ENCODE measurements at places on chromosomes 16 and 17. TPM values are rescaled to one million over a fixed set of nuclear protein-coding genes. Genes with fewer than 3 reads are reported as not detected.

- no peak for DNase-seq
Measured at GRCh38 chr17:82350182-82351030, 8.6 kb upstream of the TEX19 start.

DNA sequence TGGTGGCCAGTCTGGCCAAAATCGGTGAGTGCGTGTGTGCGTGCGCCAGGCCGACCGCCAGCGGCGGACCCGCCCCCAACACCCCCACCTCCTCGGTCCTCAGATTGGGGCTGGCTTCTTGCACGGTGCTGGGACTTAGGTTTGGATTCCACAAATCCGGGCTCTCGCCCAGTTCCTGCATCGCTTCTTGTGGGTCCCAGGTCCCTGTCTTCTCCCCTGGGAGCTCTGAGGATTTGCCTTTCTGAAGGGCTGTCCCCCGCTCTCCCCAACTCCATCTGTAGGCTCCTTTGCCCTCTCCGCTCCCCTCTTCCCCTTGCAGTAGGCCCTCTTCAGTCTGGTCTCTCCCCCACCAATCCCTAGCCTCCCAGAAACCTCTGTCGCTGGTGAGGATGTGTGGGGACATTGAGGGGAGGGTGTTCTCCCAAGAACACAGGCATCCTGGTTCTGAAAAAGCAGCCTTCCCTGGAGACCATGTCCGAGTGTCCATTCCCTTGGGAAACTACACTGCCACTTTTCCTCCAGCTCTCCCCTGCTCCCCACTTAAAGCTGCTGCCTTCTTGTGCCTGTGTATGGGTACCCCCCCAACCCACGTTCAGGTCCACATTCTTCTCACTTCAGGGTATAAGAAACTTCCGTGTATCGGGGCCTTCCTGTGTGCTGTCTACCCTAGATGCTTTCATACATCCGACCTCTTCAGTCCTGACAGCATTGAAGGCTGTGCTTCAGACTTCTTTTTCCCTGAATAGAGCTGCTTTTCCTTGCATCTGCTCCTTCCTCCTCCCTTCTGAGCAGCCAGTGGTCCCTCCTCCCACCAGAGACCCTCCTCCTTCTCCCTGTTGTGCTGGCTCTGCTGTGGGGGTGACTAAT is 632 bp downstream of the SLC9A5 start:
- no peak for DNase-seq

KRTAP3-1 gene
- total RNA-seq = not detected

- DNase-seq = peak; percentile 85
Measured at GRCh38 chr16:85017151-85017550, 5.8 kb upstream of the ZDHHC7 start.

DNA sequence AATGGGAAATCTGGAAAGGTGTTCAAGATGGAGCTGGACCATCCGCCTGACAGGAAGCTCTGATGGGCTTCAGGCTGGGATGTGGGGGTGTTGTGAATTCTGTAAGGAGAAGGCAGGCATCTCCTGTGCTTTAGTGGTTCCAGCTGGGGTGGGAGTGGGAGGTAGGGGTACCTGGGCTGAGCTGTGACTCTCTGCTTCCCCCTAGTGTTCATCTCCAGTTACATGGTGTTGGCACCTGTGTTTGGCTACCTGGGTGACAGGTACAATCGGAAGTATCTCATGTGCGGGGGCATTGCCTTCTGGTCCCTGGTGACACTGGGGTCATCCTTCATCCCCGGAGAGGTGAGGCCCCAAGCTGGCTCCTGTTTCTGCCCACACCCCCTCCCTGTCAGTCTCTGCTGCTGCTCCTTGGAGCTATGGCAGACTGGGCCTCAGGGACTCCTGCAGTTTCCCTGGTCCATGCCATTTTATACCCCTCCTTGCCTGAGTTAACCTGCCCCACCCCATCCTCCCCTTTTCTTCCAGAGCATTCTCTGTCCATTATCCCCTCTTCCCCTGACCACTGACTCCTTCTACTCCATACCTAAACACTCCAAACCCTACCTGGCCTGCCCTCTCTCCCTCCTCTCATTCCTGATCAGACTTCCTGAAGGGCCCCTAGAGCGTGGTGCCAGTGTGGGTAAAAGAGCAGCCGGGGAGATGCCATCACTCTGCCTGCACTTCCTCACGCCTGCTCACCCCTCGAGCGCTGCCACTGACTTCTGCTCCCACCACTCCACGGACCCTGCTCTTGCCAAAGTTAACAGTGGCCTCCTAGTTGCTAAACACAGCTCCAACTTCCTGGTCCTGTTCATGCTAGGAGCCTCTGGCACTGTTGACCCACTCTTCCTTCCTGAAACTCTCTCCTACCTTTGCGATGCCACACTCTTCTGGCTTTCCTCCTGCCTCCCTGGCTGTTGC is 3.4 kb downstream of the SPNS1 start:
- peak; percentile 23 for DNase-seq

DNA sequence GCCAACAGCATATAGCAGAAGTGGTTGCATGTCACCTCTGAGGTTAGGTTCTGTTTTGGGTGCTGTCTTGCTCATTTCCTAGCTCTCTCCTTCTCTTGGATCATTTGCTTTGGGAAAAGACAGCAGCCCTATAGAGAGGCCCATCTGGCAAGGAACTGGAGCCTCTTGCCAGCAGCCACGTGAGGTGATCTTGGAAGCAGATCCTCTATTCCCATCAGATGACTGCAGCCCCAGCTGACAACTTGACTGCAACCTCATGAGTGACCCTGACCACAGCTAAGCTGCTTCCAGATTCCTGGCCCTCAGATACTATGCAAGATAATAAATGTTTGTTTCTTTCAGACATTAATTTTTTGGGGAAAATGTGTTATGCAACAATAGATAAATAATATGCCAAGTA is 213.3 kb upstream of the HS3ST4 start:
- DNase-seq = no peak

DNA sequence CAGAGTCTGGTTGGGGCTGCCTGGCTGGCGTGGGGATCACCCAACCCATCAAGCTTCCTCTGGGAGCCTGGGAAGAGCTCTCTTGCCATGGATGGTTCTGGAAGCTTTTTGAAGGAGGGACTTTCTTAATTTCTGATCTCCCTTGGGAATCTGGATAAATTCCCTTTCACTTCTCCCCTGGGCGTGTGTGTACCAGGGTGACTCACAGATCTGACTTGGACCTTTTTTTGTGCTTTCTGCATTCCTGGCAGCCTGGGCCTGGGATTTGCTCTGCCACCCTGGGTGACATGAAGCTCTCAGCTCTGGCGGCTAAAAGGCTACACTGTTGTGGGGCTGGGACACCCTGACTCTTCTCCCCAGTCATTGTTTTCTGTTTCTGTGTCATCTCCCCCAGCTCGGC is 70.1 kb downstream of the ABCC1 start:
- DNase-seq = peak; percentile 62

PRCD gene
- not detected for total RNA-seq

GSG1L gene
- not detected for total RNA-seq

GRCh38 chr17:3335876-3336275 is 37.7 kb upstream of the OR3A1 start:
- DNase-seq = peak; percentile 29

DNA sequence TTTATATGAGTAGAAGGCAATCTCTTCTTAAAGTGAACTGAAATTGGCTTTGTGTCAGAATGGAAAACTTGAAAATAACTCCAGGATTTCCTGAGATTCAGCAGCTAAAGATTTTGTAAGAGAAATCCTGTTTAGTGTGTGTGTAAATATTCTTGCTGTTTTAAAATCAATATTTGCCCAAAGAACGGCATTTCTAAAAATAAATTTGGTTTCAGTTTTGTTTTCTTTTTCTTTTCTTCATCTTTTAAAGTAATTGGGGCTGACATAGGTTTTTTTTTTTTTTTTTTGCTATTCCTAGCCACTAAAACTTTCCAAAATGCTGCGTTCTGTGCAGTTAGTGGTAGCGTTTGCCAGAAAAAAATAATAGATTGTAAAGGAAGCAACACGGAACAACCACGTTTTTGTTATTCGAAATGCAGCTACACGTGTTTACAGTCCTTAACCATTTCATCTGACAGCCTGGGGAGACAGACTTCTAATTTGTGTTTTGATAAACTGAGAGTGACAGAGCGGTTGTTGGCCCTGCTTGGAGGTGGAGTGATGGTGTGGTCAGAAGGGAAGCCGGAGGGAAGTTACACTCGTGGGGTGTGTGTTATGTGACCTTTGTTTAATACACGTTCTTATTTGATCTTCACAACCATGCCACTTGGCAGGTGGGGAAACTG is 21.6 kb upstream of the SMPD3 start:
- no peak for DNase-seq

PLA2G15 gene
- total RNA-seq = 8.2 TPM

GRCh38 chr16:56332464-56333079 is 92.8 kb downstream of the AMFR start:
- DNase-seq = no peak

DNA sequence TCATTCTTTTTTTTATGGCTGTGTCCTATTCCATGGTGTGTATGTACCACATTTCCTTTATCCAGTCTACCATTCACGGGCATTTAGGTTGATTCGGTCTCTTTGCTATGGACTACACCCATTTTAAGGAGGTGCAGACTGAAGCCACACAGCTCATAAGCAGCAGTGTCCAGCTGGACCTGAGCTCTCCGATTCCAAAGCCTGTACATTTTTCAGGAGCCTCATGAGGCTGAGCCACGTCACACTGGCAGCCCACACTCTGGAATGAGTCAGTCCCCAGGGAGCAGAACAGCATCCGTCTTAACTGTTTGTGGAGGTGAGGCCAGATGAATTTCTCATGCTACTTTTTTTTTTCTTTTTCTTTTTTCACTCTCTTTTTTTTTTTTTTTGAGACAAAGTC is 116.1 kb downstream of the C16orf95 start:
- peak; percentile 50 for DNase-seq

DNA sequence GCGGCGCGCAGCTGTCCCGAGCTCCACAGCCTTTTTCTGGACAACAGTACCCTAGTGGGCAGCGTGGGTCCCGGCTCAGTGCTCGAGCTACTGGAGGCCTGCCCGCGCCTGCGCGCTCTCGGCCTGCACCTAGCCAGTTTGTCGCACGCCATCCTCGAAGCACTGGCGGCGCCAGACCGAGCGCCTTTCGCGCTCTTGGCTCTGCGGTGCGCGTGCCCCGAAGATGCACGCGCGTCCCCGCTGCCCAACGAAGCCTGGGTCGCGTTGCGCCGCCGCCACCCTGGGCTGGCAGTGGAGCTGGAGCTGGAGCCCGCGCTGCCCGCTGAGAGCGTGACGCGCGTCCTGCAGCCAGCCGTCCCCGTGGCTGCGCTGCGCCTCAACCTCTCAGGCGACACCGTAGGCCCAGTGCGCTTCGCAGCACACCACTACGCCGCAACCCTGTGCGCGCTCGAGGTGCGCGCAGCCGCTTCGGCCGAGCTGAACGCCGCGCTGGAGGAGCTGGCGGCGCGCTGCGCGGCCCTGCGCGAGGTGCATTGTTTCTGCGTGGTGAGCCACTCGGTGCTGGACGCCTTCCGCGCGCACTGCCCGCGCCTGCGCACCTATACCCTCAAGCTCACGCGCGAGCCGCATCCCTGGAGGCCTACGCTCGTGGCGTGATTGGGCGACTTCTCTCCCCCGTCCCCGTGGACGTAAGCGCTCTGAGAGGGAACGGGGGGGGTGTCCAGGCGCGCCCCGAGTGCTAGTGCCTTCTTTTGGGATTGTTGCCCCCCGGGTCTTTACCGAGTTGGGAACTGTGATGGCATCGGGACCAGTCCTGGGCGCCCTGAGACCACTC is 1.2 kb upstream of the HSF4 start:
- DNase-seq = no peak

GRCh38 chr16:66263973-66264310 is 102.5 kb upstream of the CDH5 start:
- no peak for DNase-seq

DNA sequence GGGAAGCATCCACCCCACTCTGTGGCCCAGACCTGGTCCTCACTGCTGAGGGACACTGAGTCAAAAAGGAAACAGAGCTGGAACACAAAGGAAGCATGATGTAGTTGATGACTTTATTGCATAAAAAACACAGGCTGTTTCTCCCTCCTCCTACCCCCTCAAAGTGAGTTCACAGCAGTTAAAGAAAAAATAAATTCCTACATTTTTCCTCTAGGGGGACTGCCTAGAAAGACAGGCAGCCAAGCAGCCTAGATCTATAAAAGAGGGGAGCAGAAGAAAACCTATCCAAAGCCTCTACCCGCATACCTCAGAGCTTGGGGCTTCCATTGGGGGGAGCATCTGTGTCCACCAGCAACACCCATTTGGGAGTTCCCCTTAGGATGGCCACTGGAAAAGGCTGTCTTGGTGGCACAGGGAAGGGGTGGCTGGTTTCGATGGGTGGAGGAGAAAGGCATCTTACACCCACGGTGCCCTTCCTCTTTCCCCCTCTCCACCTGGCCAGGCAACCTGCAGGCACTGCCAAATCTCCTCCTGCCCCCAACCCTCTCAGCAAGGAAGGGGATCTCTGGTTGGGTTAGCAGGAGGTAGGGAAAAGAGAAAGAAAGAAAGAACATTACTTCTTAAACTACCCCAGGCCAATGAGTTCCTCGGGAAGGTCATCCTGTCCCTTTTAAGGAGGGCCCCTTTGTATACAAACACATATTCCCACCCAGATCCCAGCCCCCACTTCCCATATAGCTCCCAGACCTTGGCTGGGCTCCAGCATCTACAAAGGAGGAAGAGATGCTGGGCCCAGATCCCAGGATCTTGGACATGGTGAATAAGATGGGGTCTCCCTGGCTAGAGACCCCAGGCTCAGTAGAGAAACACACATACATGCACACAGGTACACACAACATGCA is 4.0 kb upstream of the SCRN2 start:
- DNase-seq = no peak

DNA sequence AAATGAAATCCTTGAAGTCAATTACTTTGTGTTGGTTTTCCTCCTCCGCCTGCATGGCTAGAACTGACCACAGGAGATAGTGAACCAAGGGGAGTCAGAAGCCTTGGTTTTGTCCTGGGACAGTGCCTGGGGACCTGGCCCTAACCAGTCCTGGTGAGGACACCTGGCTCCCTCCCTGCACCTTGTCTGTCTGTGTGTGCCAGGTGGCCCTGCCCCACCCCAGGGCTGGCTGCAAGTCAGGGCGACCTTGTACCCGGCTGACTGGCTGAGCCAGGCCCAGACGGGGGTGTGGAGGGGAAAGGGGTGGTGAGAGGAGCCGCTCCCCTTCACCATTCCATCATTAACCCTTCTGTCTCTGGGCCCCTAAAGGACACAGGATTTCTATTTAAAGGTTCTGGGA is 3.4 kb downstream of the RAPGEFL1 start:
- DNase-seq = peak; percentile 18

COPZ2 gene
- 8.2 TPM for total RNA-seq

- no peak for DNase-seq
Measured at GRCh38 chr17:364766-365165, 12.2 kb upstream of the RPH3AL start.

DNA sequence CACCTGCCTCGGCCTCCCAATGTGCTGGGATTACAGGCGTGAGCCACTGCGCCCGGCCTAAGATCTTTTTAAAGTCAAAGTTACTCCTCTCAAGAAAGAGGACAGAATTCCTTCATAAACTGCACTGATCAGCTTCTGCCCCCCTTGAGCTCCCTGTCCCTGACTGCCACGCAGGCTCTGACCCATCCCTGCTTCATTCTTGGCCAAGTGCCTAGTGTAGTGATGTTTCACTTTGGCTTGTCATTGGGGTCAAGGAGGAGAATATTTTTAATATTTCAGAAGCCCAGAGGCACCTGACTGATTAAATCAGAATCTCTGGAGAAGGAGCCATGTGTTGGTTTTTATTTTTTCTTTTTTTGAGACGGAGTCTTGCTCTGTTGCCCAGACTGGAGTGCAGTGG is 9.1 kb downstream of the MRM1 start:
- DNase-seq = peak; percentile 21

Data from bronchial epithelial cell (primary cell).